EH (cell line): ENCODE measurements at places on chromosomes 1 and 21.

GRCh38 chr1:117613249-117613968 lies 7.6 kb downstream of the TENT5C start:
- DNase-seq = peak; percentile 56

- DNase-seq = no peak
Observed at GRCh38 chr1:6460301-6461050, 5.5 kb downstream of the TNFRSF25 start.

DNA sequence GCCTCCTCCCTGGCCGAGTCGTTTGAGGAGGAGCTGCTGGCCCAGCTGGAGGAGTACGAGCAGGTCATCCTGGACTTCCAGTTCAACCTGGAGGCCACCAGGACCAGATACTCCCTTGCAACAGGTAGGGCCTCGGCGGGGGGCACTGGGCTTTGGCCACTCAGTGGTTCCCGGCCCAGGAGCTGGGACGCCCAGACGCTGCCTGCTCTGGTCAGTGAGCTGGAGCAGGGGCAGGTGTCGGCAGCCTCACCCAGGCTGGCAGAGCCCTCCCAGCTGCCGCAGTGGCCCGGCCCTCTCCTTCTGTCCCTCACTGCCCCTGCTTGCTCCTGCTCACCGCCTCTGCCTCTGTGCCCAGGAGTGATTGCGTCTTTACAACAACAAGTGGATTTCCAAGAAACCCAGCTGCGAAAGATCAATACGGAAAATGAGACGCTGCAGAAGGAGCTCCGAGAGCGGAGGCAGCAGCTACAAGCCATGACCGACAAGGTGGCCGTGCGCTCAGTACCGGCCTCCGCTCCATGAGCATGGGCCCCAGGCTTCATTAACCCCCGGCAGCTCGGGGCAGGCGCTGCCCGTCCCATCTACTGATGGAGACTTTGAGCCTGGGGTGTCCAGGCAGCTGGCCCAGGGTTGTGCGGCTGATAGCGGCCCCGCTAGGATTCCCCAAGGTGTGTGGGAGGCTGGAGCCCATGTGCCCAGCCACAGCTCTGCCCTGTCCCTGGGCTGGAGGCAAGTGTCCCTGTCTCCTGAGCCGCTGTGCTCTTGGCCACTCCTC lies 9.0 kb upstream of the SMIM1 start:
- DNase-seq = no peak

DNA sequence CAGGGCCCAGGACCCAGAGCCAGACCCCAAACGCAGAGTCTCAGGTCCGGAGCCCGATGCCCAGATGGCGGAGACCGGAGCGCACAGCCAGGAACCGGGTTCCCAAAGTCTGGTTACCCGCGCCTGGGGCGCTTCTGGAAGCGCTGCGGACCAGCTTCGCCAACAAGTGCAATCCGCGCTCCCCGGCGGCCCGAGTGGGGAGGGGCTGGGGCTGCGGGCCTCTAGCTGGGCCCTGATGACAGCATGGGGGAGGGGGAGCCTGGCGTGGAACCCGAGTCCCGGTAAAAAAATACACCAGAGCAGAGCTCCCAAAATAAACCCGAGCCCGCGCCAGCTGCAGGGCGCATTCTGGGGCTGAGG lies 494 bp downstream of the NT5C1A start:
- no peak for DNase-seq

DNA sequence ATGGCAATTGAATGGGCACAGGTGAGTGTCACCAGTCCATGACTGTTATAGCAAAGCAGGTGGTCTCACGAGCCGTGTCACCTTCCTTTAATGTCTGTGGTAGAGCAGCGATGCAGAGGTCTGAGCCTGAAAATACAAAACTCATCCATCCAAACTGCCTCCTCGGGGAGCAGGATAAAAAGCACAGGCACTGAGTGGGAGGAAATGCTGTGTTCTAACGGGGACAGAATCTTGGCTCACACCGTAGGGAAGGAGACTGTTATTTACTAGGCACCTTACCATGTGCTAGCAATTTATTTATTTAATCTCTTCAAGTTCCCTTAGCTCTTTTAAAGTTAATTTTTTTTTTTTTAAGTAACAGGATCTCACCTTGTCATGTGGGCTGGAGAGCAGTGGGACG lies 1.2 kb downstream of the ASCL5 start:
- no peak for DNase-seq

DNA sequence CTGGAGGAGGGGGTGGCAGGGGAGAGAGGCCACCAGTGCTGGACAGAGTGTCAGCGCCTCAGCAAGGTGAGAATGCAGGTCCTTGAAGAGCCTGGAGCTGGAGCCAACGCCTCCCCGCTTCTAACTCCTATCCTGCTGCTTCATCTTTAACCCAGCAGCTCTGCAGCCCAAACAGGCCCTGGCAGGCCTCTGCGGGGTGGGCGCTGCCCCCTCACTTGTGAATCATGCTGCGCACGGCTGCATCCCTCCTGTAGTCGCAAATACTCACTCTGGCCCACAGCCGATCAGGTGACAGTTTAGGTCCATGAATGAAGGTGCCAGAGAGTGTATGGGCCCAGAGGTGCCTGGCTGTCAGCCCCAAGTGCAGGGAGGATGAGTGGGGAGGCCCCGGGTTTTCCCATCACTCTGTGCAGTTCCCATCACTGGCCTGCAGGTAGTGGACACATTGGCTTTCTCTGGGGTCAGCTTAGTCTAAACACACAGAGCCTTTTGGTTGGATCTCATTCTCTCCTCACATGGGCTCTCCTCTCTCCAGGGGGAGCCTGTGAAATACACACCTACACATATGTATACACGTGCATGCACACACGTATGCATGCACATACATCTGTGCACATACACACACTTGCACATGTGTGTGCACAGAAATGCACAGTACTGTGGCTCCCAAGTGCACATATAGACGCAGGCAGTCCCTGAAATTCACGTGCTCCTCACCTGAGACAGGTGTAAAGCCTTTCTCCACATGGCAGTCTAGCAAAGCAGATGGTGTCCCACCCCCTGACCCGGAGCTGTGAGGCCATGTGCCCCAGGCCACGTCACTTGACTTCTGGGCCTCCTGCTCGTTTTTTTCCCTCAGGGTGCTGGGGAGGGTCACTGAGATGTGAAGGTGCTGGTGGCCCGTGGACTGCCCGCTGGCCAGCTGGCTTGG lies 52.0 kb downstream of the TRIM11 start:
- DNase-seq = no peak

GRCh38 chr1:226804907-226805759 lies 65.3 kb upstream of the PSEN2 start:
- no peak for DNase-seq

- DNase-seq = peak; percentile 35
Observed at GRCh38 chr1:52520148-52520547, 32.7 kb downstream of the TUT4 start.

DNA sequence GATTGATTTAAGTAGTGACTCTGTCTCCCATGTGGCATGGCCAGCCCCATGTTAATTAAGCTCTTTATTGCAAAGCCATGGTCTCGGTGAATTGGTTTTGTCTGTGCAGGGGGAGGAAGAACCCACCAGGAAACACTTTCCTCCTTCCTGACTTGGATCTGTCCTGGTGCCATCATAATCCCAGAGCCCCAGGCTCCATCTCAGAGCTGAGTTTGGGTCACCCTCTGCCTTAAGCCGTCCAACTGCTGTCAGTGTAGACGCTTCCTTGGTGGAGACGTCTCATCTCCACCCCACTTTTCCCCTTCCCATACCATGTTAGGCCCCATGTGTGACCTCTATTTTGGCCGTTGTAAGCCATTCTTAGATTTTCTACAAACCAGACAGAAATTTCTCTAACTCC lies 36.0 kb upstream of the COL6A2 start:
- no peak for DNase-seq

GRCh38 chr1:93612510-93612909 lies 69.1 kb downstream of the BCAR3 start:
- no peak for DNase-seq

GRCh38 chr1:183323849-183324683 lies 94.1 kb downstream of the NMNAT2 start:
- no peak for DNase-seq
